ENCODE measurements at places on chromosomes 2 and 18.

GRCh38 chr2:127632592-127633489 lies 13.1 kb upstream of the GPR17 start:
- no peak for DNase-seq

- no peak for DNase-seq
These were observed 51.3 kb downstream of the ZAP70 start for GRCh38 chr2:97764559-97765263.

DNA sequence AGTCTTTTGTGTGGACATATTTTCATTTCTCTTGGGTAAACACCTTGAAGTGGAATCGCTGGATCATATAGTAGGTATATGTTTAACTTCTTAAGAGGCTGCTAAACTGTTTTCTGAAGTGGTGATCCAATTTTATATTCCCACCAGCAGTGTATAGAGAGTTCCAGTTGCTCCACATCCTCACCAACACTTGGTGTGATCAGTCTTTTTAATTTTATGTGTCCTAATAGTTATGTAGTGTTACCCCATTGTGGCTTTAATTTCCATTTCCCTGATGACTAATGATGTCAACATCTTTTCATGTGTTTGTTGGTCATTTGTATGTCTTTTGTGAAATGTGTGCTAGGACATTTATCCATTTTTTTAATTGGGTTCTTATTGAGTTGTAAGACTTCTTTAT lies 56.9 kb downstream of the DGKD start:
- no peak for DNase-seq

DNA sequence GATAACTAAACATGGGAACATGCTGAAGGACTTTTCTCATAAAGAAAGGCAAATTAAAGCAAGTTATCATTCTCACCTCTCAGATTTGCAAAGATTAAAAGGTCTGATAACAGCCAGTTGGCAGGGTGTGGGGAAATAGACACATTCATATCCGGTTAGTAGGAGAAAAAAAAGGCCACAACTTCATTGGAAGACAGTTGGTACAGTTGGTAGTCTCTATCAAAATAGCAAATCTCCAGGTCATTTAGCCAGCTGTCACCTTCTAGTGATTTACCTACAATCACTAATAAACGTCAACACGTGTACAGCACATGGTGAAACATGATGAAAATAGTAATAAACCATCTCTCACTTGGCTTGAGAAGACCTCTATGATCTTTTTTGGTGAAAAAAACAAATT lies 16.6 kb downstream of the INPP5D start:
- DNase-seq: no peak

DNA sequence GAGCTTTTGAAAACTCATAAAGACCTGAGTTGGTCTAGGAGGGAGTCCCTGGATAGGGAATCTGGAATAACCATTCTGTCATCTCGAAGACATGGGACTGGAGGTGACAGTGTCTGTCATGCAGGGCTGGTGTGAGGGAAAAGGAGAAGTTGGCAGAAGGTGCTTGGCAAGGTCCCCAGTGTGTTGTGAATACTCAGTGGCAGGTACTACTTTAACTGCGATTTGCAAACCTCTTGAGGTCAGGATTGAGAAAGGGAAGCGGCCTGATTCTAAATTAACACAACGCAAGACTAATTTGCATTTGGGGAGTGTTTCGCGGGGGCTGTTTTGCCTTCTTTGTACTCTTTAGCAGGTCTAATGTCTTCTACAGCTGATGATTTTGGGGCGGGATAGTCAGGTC lies 77.0 kb upstream of the TMEM200C start:
- no peak for DNase-seq

- no peak for DNase-seq
These were observed 11.9 kb downstream of the NYAP2 start for GRCh38 chr2:225411452-225411851.

GRCh38 chr2:174145827-174146226 lies 102.5 kb downstream of the OLA1 start:
- peak; percentile 32 for DNase-seq

- no peak for DNase-seq
These were observed 481.6 kb downstream of the EIPR1 start for GRCh38 chr2:2896011-2896410.

GRCh38 chr2:96195410-96196066 lies 13.1 kb downstream of the STARD7 start:
- DNase-seq: no peak

DNA sequence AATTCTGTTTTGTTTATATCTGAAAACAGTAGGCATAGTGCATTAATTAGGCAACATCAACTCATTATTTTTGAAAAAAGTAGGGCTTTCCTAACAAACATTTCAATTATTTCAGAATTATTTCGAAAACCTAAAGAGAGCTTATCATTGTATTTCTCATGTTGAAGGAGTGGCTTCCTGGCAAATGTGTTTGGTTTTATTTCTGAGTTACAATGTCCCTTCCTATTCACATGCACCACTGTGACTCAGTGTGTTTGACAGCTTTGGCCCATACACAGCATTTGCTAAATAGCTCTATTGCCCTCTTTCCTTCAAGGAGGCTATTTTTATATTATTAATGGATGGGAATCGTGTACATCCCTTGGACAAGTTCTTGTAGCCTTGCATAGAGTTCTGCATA lies 205.9 kb downstream of the PTGR3 start:
- DNase-seq: peak; percentile 46

- no peak for DNase-seq
These were observed 464.5 kb downstream of the IRS1 start for GRCh38 chr2:226334981-226335720.

DNA sequence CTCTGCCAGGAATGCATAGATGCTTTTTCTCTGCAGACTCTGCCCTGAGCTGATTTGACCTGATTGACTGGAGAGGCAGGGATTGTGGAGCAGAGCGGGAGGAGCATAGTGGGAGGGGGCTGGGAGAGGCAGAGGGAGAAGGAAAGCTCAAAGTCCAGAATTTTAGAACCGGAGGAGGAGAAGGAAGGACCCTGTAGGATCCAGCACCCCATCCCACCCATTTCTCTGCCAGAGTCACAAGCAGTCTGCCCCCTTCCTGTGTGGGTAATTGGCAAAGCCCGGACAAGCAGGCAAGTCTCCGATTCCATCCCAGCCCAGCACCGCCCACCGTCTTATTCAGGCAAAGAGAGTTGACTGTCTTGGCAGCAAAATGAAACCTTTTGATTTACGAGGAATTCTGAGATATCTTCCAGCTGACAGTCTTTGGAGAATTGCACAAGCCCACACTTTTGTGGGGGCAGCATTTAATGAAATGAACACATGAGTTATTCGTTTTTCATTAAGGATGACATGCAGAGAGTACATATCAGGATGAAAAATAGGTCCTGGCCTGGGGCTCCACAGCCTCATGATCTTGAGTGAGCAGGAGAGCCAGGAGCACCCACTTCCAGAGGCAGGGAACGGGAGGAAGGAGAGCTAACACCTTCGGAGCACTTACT lies 103.1 kb downstream of the MCFD2 start:
- DNase-seq: no peak

- DNase-seq: no peak
These were observed 20.4 kb downstream of the TTR start for GRCh38 chr18:31612124-31612523.

DNA sequence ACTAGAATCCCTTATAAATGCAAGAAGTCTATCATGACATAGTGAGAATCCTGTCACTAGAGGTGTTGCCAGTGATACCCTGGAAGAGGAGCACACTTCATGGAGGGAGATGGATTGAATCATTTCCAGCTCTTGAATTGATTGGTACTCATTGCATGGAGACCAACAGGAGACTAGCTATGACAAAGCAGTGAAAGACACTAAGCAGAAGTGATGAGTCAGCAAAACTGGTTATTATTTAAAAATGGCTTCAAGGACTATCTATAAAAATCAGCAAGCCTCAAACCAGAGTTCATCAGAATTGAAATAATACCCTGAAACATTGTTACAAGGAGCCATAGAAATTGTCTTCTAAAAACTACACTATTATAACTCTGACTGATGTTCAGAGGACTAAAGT lies 200.3 kb downstream of the PDE11A start:
- no peak for DNase-seq

- DNase-seq: no peak
These were observed 3.6 kb upstream of the KCNJ3 start for GRCh38 chr2:154694881-154695280.

- DNase-seq: no peak
These were observed 276.9 kb downstream of the ZNF804A start for GRCh38 chr2:184875212-184875611.

DNA sequence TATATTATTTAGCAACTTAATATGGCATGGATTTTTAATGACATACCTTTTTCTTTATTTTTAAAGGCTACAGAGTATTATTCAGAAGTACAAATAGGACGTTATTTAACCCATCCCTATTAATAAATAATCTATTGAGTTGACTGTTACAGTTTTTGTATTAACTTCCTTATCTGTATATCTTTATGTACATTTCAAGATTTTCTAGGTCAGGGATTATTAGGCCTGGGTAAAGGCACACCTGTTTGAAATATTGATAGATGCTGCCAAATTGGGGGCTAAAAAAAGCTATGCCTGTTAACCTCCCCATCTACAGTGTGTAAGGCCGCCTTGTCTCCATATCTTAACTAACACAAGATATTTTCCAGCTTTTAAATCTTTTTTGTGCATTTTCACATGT lies 6.6 kb downstream of the NPAS2 start:
- no peak for DNase-seq

DNA sequence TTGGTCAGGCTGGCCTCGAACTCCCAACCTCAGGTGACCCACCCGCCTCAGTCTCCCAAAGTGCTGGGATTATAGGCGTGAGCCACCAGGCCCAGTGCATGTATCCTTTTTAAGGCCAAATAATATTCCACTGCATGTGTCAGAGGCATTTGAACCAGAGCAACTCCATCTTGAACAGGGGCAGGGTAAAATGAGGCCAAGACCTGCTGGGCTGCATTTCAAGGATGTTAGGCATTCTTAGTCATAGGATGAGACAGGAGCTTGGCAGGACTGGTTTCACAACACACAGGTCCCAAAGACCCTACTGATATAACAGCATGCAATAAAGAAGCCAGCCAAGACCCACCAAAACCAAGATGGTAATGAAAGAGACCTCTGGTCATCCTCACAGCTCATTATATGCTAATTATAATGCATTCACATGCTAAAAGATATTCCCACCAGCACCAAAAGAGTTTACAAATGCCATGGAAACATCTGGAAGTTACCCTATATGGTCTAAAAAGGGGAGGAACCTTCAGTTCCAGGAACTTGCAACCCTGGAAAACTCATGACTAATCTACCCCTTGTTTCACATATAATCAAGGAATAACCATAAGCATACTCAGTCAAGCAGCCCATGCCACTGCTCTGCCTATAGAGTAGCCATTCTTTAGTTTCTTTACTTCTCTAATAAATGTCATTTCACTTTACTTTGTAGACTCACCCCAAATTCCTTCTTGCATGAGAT lies 204.6 kb downstream of the RAB3GAP1 start:
- DNase-seq: no peak

GRCh38 chr2:201956361-201956760 lies 77.3 kb upstream of the FZD7 start:
- no peak for DNase-seq

GRCh38 chr2:70068119-70068518 lies 19.2 kb upstream of the PCBP1 start:
- DNase-seq: no peak

DNA sequence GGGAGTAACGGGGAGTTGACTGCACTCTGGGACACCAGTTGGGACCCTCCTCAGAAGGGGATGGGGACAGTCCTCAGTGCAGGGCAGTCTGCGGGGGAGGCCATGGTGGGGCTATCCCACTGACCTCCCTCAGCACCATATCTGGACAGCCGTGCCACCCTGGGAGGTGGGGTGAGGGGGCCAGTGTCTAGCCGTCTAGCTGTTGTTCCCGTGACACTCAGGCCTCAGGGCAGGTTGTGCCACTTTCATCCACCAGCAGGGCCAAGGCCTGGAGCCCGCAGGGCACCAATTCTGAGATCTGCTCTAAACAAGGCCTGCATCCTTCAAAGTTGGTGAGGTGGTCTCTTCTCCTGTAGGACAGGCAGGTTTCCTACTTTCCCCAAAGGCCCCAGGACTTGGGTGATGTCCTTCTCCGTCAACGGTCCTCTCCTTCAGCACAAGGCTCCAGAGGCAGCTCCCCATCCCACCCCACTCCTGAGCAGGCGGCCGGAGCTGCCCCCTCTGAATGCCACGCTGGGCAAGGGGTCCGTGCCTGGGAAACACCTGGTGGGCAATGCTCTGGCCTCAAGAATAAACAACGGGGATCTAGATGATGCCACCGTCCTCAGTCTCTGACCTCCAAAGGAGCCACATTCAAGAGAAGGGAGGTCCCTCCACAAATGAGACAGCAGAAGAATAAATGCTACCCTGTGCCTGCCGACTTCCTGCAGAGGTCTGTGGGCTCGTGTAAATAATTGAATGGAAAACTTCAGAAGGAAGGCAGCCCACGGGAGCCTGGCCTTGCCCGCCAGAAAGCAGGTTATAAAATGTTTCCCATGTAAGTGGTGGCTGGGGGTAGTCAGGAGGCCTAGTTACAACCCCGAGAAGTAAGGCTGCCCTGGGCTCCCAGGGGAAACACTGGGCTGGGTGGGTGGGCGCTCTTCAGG lies 42.8 kb upstream of the PTMA start:
- no peak for DNase-seq

- DNase-seq: peak; percentile 58
These were observed 864 bp upstream of the MYL12A start for GRCh38 chr18:3246635-3247239.

- no peak for DNase-seq
These were observed 31.6 kb downstream of the MBD2 start for GRCh38 chr18:54192900-54193299.

GRCh38 chr2:15941871-15942710 lies 1.7 kb downstream of the MYCN start:
- DNase-seq: peak; percentile 22

- DNase-seq: no peak
These were observed 125.7 kb upstream of the RND3 start for GRCh38 chr2:150612957-150613710.

GRCh38 chr2:216724190-216724589 lies 28.8 kb upstream of the IGFBP5 start:
- no peak for DNase-seq

DNA sequence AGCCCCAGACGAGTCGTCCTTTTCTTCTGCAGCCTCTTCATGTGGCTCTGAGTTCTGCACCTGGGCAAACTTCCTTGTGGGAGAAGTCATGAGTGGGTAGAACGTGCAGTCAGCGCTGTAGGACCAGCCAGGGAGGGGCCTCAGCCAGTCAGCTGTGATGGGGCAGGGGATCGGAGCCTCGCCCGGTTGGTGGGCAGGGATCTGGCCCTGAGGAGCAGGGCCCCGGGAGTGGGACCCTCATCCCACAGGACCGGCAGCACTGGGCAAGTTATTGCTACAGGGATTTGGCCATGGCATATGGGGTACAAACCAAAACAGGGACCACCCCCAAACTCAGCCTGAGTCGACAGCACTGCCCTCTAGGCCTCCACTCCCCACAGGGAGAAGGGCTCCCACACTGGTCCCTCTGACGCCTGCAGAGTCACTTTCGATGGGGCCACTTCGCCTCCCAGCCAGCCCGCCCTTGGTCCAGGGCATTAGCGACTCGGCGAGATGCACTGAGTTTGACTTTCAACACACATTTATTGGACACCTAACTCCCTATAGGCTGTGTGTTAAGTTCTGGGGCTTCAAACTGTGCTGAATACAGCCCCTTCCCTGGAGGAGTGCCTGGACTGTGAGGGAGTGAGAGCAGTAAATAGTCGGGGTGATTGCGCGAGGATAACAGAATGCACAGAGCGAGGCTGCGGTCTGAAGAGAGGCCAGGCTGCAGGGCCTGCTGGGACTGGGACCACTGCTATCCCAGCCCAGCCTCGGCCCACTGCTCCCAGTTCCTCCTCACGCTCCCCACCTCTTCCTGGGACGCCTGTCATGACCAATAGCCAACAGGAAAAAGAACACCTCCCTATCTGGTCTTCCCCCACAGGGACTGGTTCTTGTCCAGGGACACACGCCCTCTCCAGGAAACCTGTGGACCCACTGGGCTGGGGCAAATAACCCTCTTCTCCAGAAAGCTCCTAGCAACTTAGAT lies 55.9 kb downstream of the SDC1 start:
- no peak for DNase-seq

Data from suppressor macrophage treated with lipopolysaccharide for 1 hour (primary cell).